ENCODE measurements at places on chromosomes 1 and 21.

GRCh38 chr1:188425687-188426086 lies 1596.9 kb downstream of the PLA2G4A start:
- H3K4me3 ChIP-seq, result no peak overlapping the region
- H3K36me3 ChIP-seq, result no peaks in the 10 kb centered on the region
- H3K27me3 ChIP-seq, result no peaks in the 10 kb centered on the region
- no peak for DNase-seq
- H3K27ac ChIP-seq, result no peak overlapping the region

GRCh38 chr1:26723013-26723991 lies 27.5 kb downstream of the ARID1A start:
- H3K27ac ChIP-seq, result peak overlapping the region; percentile 83
- DNase-seq, result peak; percentile 89
- H3K27me3 ChIP-seq, result no peaks in the 10 kb centered on the region
- peaks cover 5% of the 10 kb centered on the region for H3K36me3 ChIP-seq

- no peaks in the 10 kb centered on the region for H3K4me1 ChIP-seq
- no peak for DNase-seq
- no peak overlapping the region for H3K4me3 ChIP-seq
- H3K36me3 ChIP-seq, result no peaks in the 10 kb centered on the region
Measured at GRCh38 chr1:17301767-17302166, 6.2 kb upstream of the PADI4 start.

DNA sequence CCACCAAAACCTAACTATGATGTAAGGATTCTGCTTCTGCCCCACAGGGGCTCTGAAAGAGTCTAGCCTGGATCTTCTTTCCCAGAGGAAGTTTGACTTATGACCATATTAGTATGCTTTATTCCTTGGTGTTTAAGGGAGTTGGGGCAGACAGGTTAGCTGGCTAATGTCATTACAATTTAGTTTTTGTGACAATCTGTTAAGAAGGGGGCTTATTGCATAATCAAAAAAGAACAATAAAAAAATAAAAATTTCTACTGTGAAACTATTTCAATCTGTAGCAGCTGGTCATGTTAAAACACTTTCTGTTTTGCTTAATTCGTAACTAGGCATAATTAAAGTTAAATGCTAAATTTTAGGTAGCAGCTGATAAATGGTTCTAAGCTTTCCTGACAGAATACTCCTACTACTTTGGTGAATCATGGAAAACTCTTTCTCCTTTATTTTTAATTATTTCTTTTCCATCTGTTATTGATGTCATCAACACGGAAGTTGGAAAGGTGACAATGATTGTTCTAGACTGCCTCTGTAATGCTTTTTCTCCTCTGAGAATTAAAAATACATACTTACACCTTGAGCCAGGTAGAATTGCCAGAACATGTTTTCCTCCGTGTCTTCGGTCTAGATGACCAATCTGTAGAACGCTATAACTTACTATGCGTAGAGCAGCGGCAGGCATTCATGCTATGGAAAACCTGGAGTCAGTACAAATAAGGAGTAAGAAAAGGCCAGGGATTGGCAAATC lies 18.6 kb downstream of the DYRK3 start:
- no peak for DNase-seq
- peaks cover 31% of the 10 kb centered on the region for H3K4me1 ChIP-seq
- H3K27ac ChIP-seq, result no peak overlapping the region
- no peaks in the 10 kb centered on the region for H3K36me3 ChIP-seq
- no peak overlapping the region for H3K4me3 ChIP-seq

DNA sequence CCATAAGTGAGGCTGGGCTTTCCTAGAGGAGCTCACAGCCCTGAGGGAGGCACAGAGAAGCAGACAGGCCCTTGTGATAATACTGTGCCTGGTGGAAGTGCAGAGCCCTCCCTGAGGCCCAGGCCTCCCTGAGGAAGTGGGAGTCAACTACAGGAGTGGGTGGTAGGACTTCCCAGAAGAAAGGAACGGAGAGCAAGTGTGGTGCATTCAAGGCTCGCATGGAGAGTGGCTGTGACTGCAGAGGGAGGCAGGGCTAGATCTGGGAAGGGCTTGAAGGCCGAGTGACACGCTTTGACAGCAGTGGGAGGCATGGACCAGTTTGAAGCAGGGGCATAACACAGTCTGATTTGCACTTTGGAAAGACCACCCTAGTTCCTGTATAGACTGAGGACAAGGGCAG lies 37.3 kb downstream of the AZIN2 start:
- H3K27me3 ChIP-seq, result peaks cover 5% of the 10 kb centered on the region
- DNase-seq, result no peak
- no peak overlapping the region for H3K4me3 ChIP-seq
- no peaks in the 10 kb centered on the region for H3K4me1 ChIP-seq
- H3K36me3 ChIP-seq, result no peaks in the 10 kb centered on the region
- no peak overlapping the region for H3K27ac ChIP-seq

DNA sequence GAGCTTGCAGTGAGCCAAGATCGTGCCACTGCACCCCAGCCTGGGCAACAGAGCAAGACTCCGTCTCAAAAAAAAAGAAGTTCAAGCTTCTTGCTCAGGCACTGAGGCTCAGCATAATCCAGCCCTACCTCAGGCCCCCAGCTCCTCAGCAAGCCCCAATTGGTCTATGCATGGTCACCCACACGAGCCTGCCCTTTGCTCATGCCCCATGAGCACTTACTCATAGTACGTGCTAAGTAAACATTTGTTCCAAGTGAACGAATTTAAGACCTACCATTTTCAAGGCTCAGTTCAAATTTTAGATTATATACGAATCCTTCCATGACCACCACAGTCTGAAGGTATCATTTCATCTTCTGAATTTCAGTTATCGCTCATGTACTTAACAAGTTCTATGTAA lies 4.3 kb downstream of the PDZK1 start:
- peaks cover 5% of the 10 kb centered on the region for H3K4me1 ChIP-seq
- no peaks in the 10 kb centered on the region for H3K27me3 ChIP-seq
- H3K36me3 ChIP-seq, result no peaks in the 10 kb centered on the region
- H3K27ac ChIP-seq, result no peak overlapping the region
- DNase-seq, result no peak

DNA sequence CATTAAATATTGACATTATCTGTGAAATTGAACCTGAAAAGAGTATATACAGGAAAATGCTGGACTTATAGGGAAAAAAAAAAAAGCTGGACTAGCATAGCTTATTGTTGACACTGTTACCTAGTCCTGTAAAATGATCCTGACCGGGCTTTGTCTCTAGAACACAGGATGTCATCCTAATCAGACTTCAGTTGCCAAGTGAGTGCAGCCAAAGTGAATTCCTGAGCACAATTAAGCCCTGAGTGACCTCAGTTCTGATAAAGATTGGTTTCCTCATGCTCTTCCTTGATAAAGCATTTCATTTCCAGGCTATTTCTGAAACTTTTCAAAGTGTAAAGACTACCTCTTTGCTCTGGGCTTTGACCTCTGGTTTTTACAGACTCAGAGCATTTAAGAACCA lies 19.8 kb downstream of the SELP start:
- no peak overlapping the region for H3K4me3 ChIP-seq
- H3K4me1 ChIP-seq, result no peaks in the 10 kb centered on the region
- H3K36me3 ChIP-seq, result no peaks in the 10 kb centered on the region
- peaks cover 17% of the 10 kb centered on the region for H3K27me3 ChIP-seq

GRCh38 chr1:209433649-209434031 lies 149.9 kb upstream of the CAMK1G start:
- no peaks in the 10 kb centered on the region for H3K4me1 ChIP-seq
- H3K4me3 ChIP-seq, result no peak overlapping the region
- no peaks in the 10 kb centered on the region for H3K36me3 ChIP-seq
